ENCODE measurements at places on chromosomes 5 and 9.

DNA sequence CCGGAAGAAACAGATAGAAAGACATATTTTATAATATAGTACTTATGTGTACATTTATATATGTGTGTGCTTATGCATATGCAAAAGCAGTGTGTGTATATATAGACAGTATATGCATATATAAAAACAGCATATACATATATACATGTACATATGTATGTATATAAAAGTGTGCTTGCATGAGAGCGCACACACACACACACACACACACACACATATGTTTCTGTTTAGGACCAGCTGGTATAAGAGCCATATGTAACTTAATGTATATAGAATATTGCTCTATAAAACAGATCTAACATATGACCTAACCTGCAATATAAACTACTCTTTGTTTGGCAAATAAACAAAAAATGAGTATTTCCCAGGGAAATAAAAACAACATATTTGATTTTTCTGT lies 65.1 kb upstream of the CDH9 start:
- no peaks in the 10 kb centered on the region for H3K36me3 ChIP-seq
- H3K27me3 ChIP-seq: no peaks in the 10 kb centered on the region
- DNase-seq: no peak
- no peak overlapping the region for H3K4me3 ChIP-seq

GRCh38 chr9:136687721-136688223 lies 515 bp upstream of the AGPAT2 start:
- no peak for DNase-seq
- peak overlapping the region; percentile 96 for H3K4me3 ChIP-seq
- H3K27ac ChIP-seq: peak overlapping the region; percentile 91
- no peaks in the 10 kb centered on the region for H3K36me3 ChIP-seq
- H3K27me3 ChIP-seq: no peaks in the 10 kb centered on the region

DNA sequence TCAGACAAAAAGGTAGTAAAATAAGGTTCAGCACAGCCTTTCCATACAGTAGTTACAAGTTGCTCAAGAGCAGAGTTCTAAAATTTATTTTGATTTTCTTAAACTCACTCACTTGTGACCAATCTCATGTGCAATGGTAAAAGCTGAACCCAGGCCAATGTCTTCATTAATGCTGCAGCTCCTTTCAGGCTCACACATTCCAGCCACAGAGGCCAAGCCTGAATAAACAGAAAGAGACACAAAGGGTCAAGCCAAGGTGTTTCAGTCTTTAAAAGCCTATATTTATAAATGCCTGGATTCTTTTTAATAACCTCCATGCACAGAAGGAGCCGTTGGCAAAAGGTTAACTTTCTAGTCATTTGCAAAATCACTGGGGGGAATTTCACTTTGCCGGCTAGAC lies 152.5 kb downstream of the ADAMTS6 start:
- H3K4me3 ChIP-seq: no peak overlapping the region
- no peaks in the 10 kb centered on the region for H3K4me1 ChIP-seq

DNA sequence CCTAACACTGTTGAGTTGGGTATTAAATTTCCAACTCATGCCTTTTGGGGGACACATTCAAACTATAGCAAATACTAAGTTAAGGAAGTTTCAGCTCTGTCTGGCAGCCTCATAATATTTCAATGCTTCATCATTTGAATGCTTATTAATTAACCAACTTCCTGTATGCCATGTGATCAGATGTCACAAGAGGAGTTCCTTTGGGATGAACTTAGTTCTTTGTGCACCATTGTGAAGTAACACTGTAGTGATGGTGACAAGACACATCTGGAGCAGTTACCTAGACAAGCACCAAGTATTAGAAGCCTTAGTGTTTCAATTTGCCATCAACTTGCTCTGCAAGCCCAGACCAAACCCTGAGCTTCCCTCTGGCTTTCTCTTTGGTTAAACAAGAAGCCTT lies 90.7 kb upstream of the IL12B start:
- H3K27ac ChIP-seq: no peak overlapping the region
- H3K4me3 ChIP-seq: no peak overlapping the region
- no peaks in the 10 kb centered on the region for H3K36me3 ChIP-seq
- DNase-seq: no peak
- H3K4me1 ChIP-seq: no peaks in the 10 kb centered on the region
- H3K27me3 ChIP-seq: peaks cover 7% of the 10 kb centered on the region

GRCh38 chr9:122107291-122107805 lies 14.2 kb upstream of the TTLL11 start:
- H3K27ac ChIP-seq: no peak overlapping the region
- no peaks in the 10 kb centered on the region for H3K27me3 ChIP-seq
- DNase-seq: no peak
- no peaks in the 10 kb centered on the region for H3K36me3 ChIP-seq

DNA sequence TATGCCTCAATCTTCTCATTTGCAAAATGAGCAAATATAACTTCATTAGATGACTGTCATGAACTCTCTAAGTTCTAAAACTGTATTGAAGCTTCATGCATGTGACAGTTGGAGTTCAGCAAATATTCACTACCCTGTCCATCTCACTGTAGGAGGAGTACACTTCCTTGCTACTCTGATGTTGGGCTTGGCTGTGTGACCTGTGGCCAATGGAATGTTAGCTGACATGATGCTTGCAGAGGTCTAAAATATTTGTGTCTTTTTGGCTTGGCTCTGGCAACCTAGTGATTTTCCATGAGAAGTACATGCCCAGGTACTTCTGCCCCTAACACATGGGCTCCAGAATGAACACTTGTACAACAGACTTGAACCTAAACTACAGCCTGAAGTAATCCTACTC lies 203.1 kb upstream of the ANKH start:
- H3K27ac ChIP-seq: no peak overlapping the region
- H3K4me1 ChIP-seq: peaks cover 6% of the 10 kb centered on the region
- no peak for DNase-seq
- no peak overlapping the region for H3K4me3 ChIP-seq
- no peaks in the 10 kb centered on the region for H3K27me3 ChIP-seq

DNA sequence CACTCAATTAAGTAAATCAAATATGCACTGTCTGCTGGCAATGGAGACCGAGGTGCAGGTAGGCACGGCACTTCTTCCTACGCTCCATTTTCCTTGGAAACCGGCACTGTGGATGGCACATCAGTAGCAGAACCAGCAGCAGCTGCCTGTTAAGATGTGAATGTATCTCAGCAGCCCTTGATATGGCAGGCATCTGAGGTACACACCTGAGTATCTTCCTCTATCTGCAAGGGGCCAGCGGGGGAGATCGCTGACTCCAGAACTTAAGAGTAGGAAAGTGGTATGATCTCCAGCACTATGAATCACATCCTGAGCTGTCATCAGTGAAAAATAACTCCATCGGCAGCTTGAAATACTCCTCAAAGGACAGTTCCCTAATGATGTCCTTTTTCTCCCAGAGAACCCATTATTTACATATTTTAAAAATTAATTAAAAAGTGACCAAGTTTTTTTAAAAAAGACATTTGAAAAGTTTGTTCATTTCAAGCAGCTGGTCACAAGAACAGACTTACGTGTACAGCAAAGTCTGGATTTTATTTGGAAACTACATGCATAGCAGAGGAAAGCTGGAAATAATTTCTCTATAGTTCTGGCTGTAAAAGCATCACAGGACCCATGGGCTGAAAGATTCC lies 97.1 kb downstream of the ADAMTS12 start:
- no peaks in the 10 kb centered on the region for H3K4me1 ChIP-seq
- H3K27ac ChIP-seq: no peak overlapping the region
- DNase-seq: no peak

GRCh38 chr5:120640778-120641177 lies 176.7 kb downstream of the PRR16 start:
- H3K4me3 ChIP-seq: no peak overlapping the region
- no peaks in the 10 kb centered on the region for H3K4me1 ChIP-seq
- no peak for DNase-seq
- no peaks in the 10 kb centered on the region for H3K36me3 ChIP-seq

GRCh38 chr5:9430306-9430705 lies 115.6 kb downstream of the SEMA5A start:
- H3K27me3 ChIP-seq: no peaks in the 10 kb centered on the region
- H3K4me1 ChIP-seq: no peaks in the 10 kb centered on the region
- no peak overlapping the region for H3K27ac ChIP-seq
- H3K4me3 ChIP-seq: no peak overlapping the region
- no peaks in the 10 kb centered on the region for H3K36me3 ChIP-seq
- no peak for DNase-seq

Measured in esophagus squamous epithelium (tissue), 5 donors.